ENCODE measurements at places on chromosomes 6 and 20.
A peak's percentile ranks its signal among the peaks of the same experiment; 100 is the strongest.

GRCh38 chr6:46733341-46733801 lies 1.8 kb downstream of the PLA2G7 start:
- DNase-seq: no peak

GRCh38 chr6:38814761-38815160 lies 99.7 kb downstream of the DNAH8 start:
- no peak for DNase-seq

- DNase-seq: no peak
Measured at GRCh38 chr6:116450769-116451740, 10.1 kb upstream of the CALHM6 start.

GRCh38 chr6:167870321-167870720 lies 43.6 kb downstream of the AFDN start:
- no peak for DNase-seq

DNA sequence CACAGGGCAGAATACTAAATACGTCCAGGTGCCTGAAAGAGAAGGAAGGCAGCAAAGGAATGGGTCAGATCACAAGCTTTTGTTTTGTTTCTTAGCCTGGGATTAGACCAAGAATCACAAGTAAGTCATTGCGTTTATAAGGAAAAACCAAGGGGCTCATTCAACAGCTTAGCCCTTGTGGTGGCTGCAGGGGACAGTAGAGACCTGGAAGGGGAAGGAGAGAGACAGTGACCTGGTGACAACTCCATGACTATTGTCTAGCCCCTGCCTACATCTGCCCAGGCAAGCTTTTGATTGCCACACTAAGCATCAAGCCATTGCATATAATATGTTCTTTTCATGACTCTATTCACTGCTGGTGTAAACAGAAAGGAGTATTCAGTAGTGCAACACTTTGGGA lies 30.2 kb upstream of the TBC1D7 start:
- DNase-seq: no peak

DNA sequence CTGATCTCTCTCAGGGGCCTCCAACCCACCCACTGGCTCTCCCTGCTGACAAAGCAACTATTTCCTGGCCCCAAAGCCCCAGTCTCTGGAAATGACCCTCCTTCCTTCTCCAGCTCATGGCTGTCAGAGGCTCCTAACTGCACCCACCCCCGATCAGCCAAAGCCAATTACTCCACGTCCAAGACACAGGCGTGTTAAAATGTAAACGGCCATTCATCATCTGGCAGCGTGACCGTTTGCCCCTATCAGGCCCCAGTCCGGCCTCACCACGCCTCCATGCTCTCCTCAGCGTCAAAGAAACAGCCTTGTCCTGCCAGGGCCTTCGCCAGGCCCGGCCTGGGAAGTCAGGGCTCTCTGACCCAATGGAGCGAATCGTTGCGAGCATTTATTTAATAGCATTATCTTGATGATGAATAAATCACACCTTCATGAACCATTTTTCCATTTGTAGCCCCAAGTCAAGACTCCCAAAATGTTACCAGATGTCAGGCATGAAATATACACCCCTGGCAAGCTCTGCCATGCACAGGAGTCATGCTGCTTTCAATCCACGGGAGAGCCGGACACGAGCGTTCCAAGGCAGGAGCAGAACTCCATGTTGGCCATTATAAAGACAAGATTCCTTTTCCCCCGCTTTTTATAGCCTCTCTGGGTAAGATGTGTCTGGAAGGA lies 17.7 kb downstream of the RIPOR3 start:
- peak; percentile 84 for DNase-seq

- DNase-seq: no peak
Measured at GRCh38 chr6:82567621-82568020, 204.0 kb downstream of the TPBG start.

GRCh38 chr6:41224800-41225199 lies 3.3 kb upstream of the TREML4 start:
- no peak for DNase-seq

DNA sequence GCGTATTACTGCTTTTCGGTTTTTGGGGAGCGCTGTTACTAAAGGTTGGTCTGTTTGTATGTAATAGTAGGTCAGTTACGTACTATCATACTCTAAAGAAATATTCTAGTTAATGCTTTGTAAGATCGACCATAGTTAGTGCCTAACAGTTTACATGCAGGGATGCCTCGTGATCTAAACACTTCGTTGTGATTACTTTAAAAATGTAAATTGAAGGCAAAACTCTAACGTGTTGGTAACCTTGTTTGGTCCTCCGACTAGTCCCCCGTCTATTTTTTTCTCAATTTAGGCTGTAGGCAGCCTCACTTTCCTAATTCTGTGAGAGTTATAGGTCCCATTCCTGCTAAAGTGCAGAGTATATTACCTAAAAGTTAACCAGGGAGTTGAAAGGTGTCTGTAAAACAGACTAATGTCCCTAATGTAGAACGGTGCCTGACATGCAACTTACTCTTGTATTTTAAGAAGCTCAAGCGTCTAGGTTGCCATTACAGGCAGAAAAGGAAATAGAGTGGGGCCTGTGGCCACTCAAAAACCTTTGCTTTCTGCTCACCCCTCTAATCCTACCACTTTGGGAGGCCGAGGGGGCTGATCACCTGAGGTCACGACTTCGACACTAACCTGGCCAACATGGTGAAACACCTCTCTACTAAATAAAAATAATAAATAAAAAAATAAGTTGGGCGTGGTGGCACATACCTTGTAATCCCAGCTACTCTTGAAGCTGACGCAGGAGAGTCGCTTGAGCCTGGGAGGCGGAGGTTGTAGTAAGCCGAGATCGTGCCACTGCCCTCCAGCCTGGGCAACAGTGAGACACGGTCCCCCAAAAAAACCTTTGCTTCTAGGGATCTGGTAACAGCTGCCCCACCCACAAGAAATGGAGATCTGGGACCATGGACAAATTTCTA lies 37.8 kb downstream of the HFE start:
- peak; percentile 66 for DNase-seq

DNA sequence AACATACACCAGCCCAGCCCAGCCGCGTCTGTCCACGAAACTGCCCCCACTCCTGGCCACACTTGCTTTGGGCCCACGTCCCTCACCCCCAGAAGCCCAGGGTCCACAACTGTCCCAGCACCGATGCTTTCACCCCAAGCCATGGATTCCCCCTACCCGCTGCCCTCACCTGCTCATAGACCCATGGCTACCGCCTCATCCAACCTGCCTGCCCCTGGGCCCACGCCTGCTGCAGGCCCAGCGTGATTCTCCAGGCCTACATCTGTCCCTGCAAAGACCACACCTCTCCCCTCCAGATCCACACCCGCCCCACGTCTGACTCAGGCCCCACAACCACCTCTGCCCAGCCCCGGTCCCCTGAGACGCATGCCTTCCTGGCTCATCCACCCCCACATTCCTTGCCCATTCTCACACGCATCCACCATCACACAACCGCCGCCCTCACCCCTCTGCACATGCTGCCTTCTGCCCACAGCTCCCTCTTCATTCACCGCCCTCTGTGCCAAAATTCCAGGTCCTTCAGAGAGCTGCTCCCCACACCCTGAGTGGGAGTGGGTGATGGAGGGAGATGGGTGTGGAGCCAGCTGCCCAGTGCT lies 86.7 kb downstream of the GRM4 start:
- DNase-seq: no peak

DNA sequence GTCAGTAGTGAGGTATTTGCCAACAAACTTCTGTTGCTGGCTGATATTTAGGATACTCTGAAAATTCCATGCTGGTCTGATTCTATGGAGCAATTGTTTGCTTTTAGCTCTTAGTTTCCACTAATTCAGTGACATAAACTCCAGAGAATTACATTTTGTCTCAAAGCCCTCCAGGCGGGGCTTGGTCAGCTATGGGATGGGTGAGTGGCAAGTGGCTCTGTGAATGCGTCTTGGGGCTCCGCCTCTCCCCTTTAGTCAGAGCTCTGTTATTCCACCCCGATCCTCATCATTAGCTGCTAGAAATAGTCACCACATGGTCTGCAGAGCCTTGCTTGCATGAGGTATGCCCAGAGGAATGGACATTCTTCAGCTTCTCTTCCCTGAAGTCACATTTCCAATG lies 540.6 kb downstream of the QKI start:
- no peak for DNase-seq

DNA sequence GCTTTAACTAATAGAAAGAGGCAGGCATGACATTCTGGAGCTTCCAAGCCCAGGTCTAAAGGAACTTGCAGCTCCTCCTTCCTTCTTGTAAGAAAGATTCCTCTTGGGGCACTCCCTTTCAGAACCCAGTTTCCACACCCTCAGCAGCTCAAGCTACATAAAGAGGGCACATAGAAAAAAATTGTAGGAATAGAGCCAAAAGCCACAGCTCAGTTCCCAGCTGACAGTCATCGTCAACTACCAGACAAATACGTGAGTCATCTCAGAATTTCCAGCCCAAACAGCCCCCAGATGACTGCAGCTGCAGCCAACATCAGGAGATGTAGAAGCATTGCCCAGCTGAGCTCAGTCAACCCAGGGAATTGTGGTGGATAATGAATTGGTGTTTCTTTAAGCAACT lies 349.8 kb upstream of the ARID1B start:
- DNase-seq: no peak

- DNase-seq: no peak
Measured at GRCh38 chr6:106997392-106998158, 23.0 kb upstream of the CD24 start.

- no peak for DNase-seq
Measured at GRCh38 chr6:133277228-133277899, 36.2 kb downstream of the EYA4 start.

- DNase-seq: no peak
Measured at GRCh38 chr6:150959166-150959565, 93.7 kb downstream of the MTHFD1L start.

- DNase-seq: no peak
Measured at GRCh38 chr6:21887231-21888185, 294.0 kb downstream of the SOX4 start.

DNA sequence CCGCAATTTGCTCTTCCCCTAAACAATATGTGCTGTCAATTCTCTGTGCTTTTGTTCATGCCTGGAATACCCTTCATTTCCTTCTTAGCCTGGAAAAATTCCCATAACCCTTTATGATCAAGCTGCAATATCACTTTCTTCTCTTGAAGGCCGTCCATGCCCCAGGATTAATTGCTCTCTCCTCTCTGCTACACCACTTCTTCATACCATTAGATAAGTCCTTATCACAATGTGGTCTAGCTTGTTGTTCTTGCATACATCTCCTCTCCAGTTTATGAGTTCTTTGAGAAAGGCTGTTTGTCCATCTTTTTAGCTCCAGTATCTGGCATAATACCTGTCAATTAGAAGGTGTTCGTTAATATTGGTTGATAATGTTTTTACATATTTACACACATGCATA lies 111.2 kb upstream of the SAMD5 start:
- DNase-seq: no peak

DNA sequence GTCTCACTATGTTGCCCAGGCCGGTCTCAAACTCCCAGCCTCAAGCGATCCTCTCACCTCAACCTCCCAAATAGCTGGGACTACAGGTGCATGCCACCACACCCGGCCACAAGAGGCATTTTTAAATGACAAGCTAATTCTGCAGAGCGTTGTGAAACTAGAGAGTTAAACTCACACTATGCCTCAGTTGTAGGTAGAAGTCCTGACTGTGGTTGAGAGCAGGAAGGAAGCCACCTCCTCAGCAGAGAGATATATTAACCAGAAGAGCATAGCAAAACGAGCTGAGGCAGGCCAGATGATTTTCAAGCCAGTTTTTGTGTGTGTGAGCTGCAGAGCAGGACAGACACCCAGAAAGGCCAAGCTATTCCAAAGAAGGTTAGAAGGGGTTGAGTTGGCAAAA lies 150.3 kb downstream of the MBOAT1 start:
- DNase-seq: no peak

DNA sequence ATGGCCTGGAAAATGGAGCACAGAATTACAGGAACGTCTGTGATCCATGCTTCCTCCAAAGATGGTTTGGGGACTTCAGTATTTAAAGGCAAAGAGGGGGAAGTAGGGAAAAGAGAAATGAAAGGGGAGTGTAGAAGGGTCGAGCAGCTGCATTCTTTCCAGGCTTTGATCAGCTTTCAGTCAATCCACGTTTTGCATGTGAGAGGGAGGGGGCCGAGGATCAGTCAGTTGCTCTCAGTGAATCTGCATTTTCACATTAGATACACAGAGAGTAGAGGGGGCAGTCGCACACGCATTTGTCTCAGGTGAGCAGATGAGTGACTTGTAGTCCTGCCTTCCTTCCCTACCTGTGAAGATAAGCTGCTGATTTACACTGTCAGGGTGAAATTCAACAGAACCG lies 78.8 kb downstream of the FOXF2 start:
- no peak for DNase-seq

DNA sequence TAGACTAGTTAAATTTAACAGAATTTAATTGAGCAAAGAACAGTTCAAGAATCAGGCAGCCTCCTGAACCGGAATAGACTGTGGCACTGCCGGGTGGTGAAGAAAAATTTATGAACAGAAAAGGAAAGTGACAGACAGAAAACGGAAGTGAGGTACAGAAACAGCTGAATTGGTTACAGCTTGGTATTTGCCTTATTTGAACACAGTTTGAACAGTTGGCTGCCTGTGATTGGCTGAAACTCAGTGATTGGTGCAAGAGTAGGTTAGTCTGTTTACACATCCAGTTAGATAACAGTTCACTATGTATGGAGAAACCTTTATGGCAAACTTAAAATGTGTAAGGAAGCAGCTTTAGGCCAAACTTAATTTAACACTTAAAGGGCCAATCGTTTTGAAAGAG lies 116.0 kb upstream of the CITED2 start:
- no peak for DNase-seq

DNA sequence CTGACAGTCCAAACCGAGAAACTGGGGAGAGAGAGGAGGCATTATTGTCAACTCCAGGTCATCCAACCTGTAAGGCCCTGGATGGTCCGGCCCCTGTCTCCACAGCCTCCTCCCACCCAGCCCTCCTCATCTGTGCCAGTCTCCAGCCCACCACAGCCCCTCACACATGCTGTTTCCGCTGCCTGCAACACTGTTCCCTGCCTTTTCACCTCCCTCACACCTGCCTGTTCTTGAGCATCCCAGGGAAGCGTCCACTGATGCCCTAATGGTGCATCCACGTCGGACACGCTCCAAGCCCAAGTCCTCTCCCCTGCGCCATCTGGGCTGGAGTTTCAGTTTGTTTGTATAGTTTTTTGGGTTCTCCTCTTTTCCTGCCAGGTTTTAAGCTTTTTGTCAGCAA lies 52.0 kb downstream of the BMP7 start:
- DNase-seq: no peak

DNA sequence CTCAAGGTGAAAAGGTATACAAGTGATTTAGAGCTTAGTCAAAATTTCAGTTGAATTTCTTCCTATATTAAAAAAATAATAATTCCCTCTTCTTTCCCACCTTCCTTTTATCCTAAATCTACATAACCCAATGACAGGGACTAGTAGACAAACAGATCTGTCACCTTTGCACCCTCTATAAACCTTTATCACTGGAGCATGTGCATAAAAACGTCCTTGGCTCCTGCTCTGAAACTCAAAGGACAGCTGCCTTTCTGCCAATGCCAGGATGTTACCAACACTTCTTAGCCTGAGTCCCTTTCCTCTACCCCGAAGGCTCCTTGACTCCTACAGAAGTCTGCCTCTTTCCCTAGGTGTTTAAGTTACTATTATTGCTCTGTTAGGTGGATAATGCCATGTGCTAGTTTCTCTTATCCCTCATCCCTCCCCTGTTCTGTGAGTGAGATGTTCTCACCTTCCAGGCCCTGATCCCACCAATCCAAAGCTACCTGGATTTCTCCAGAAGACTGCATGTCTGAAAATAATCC lies 4.3 kb downstream of the CLVS2 start:
- DNase-seq: no peak

GRCh38 chr6:122878796-122879195 lies 89.7 kb downstream of the SMPDL3A start:
- DNase-seq: no peak
